ENCODE measurements at places on chromosomes 1 and 21. TPM values are rescaled to one million over a fixed set of nuclear protein-coding genes. Genes with fewer than 3 reads are reported as not detected.
A peak's percentile ranks its signal among the peaks of the same experiment; 100 is the strongest.

- DNase-seq: no peak
Observed at GRCh38 chr1:99407018-99407417, 142.7 kb downstream of the PLPPR4 start.

DNA sequence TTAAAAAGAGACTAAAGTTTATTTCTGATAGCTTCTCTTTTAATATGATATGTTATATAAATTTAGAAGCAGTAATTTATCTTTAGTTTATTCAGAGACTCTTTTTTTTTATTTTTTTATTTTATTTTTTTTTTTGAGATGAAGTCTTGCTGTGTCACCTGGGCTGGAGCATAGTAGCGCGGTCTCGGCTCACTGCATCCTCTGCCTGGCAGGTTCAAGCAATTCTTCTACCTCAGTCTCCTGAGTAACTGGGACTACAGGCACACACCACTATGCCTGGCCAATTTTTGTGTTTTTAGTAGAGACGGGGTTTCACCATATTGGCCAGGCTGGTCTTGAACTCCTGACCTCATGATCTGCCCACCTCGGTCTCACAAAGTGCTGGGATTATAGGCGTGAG lies 89.6 kb downstream of the DISP1 start:
- no peak for DNase-seq

Gene LIN28A
- not detected for total RNA-seq

DNA sequence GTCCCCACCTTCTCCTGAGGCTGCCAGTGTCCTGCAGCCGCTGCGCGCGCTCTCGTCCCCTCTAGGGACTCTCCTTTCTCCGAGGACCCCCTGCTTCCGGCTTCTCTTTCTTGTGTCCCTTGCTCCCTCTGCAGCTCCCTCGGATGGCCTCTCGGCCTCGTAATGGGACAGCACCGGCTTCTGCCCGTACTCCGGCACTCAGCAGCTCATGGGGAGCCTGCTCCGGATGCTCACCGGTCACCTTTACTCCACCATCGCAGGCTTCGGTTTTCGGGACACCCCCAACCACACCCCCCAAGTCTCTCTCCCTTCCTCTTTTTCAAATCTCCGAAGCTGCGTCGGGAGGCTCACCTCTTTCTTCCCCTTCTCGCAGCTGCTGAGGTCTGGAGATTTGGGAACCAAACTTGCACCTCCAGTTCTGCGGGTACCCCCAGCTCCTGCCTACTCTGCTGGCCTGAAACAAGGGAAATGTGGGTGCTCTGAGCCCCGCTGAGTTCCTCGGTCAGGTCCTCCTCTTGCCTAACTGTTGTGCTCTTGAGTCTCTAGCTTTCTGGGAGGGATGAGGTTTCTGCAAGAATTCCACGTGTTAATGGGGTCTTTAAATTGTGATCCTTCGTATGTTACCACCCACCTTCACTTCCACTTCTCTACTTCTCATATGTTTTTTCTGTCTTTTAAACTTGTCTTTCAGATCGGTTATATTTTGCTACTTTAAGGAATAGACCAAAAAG lies 930 bp downstream of the CDC14A start:
- no peak for DNase-seq

Gene LRRC39
- total RNA-seq: 0.95 TPM

DNA sequence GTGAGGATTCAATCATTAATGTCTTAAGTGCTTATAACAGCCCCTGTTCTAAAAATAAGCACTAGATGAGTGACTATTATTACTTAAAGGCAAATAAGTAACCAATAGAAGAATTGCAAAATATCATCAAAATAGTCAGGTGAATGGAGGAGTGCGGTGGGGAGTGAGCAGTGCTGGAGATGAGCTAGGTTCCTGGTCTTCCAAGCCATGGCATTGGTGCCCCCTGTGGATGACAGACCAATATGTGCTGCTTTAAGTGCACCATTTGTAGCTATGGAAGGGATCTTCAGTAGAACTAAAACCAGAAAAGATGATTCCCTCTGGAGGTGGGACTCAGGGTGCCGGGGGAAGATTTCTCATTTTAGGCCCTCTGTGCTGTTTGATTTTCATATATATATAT lies 46.1 kb upstream of the SLC30A1 start:
- DNase-seq: peak; percentile 65

GRCh38 chr1:154609398-154610380 lies 1.7 kb upstream of the ADAR start:
- DNase-seq: no peak

DNA sequence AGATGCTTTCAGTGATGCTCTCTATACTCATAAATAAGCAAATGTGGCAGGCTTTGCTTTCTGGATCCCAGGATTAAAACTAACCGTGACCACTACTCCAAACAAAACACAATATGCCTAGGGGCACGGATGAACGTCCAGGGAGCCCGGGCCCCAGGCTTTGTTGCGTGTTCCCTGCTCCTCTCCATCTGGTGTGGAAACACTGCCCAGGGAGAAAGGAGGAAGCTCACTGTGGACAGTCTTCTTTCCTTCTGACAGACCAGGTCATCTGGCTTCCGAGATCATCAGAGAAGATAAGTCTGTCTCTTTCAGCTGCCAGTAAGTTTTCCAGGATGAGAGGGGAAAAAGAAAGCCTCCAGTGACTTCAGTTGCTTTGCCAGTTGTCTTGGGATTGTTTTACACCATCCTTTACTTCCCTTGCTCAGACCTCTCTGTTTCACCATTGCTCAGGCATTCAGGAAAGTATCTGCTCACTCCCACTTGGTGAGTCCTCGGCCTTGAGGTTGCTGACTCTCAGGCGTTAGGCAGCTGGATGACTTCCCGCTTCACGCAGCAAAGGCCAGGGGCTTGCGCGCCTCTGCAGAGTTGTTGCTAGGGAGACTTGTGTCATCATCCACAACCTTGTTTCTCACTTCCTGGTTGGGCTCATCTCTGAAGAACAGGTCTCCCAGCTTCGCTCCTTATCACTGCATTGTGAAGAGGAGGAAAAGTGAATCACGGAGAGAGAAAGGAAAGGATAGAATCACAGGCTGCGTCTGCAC lies 20.6 kb upstream of the PGD start:
- peak; percentile 69 for DNase-seq

- no peak for DNase-seq
Observed at GRCh38 chr21:22225299-22225698, 1227.1 kb downstream of the NCAM2 start.

DNA sequence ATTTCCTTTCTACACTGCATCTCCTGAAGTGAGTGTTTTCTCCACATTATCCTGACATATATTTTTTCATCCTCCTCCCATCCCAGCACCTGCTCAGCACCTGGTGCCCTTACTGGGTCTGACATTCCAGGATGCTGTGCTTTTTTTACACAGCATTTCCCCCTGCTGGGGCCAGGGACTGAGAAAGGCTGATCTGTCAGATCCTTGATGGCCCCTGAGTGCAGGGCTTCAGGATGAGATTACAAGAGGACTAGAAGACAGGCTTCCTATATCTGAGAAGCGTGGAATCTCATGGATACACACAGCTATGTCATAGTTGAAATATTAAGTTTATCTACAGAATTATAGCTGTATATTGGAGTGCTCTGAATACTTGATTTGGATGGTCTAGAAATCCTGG lies 24.4 kb downstream of the RCAN1 start:
- DNase-seq: no peak

Gene MTX1
- total RNA-seq: 28.9 TPM

- DNase-seq: no peak
Observed at GRCh38 chr1:233394860-233395717, 67.6 kb downstream of the MAP3K21 start.

DNA sequence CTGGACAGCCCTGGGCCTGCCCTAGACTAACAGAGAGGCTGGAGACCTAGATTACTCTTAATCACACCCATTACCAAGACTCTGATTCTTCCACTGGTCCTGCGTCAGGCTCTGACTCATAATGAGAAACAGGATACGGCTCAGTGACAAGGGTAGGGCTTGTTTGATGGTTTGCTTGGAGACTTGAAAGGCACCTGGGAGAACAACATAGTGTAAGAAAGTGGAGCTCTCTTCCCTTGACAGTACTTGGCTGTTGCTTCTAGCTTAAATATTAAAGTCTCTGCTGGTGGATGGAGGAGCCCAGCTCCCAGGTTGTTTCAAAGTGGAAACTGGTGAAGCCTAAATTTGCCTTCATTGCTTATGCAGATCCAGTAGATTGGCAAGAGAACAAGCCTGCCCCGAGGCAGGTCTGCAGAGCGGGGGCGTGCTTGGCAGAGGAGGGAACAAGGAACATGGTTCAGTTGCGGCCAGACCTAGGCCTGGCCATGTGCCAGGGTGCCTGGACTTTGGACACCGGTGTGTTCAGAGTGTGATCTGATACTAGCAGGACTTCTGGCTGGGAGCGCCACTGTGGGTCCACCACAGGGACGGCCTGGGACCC lies 480.6 kb downstream of the CAMTA1 start:
- DNase-seq: no peak

DNA sequence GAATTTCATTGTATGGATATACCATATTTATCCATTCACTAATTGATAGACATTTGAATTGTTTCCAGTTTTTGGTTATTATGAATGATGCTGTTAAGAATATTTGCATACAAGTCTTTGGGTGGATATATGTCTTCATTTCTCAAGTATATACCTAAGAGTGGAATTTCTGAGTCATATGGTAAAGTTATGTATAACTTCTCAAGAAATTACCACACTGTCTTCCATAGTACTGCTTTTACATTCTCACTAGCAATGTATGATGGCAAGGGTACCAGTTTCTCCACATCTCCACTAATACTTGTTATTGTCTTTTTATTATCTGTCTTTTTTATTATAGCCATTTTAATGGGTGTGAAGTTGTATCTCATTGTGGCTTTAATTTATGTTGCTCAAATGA lies 74.6 kb upstream of the TENT5C start:
- no peak for DNase-seq

Gene RGS4
- 6.8 TPM for total RNA-seq

DNA sequence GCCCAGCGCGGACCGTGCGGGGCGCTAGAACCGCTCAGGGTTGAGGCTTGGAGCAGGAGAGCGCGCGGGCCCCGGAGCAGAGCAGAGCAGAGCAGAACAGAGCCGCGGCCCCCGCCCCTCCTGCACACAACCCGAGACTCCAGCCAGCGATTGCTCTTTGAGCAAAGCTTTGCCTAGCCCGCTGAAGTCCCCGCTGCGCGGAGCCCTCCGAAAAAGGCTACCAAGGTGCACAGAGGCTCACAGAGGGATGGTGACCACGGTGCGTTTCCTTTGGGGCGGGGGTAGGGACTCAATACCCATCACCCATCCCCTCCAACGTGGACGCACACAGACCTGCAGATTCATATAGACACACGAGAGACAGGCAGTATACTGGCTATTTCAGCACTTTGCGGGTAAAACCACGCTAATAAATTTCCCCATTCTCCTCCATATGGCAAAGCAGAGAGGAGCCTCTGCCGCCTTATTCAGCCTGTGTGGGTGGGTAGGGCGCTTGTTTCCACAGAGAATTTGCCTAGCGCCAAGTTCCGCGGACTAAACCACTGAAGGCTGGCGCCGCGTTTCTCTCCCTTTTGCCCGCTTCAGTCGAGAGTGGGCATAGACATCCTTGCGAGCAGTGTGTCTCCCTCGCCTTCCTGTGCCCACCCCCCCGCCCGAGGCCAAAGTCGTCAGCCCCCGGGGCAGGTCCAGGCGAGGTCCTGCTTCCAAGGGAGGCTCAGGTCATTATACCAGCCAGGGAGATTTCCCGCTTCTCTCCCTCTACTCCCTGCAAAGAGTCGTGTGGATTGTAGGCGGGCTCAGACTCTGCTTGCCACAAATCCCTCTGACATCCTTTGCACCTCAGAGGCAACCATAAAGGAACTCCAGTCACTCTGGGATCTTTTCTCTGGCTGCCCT lies 8.5 kb downstream of the HLX start:
- no peak for DNase-seq

DNA sequence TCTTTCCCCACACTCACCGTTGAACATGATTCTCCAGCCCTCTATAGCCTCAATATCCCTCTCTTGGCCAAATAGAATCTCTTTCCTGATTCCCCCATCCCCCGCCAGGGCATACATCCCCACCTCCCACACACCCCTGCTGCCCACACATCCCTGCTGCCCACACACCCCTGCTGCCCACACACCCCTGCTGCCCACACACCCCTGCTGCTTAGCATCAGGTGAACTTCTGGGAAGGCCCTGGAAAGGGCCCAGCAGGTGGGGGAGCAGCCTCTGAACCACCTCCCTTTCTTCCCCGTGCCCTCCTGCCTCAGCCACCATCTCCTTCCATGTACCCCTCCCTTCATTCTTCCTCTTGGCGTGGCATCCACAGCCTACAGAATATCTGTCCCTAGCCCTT lies 15.9 kb upstream of the IFNLR1 start:
- DNase-seq: no peak

Gene PLPPR5
- 0.16 TPM for total RNA-seq

DNA sequence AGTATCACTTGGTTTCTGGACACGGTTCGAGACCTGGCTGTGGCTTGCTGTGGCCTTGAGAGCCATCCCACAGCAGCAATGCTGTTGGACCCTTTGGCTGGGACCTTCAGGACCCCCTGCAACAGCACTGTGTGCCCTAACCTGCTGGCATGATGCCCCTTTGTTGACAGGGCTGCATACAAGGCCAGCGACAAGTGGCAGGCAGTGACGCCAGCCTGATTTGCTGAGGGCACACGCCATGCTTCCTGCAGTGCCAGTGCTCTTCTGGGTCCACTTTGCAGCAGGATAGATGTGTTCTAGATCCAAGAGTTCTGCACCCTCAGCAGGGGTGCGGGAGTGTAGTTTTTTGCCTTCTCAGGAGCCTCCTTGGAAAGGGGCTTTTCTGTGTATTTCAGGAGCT lies 32.8 kb downstream of the COQ8A start:
- DNase-seq: peak; percentile 71

DNA sequence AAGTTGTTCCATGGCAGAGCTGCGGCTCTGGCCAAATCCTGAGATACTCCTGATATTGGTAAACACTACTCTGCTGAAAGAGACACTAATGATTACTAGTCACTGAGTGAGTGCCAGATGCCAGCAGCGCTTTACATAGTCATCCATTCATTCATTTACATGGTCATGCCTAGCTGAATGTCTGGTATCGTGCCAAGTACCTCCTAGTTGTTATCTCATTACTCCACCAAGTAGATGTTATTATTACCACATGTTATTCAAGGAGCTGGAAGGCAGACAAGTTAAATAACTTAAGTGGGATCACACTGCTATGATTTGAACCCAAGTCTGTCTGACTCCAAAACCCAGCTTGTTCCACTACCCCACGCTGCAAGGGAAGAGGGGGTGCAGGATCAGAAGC lies 4.7 kb downstream of the OLFML2B start:
- no peak for DNase-seq

DNA sequence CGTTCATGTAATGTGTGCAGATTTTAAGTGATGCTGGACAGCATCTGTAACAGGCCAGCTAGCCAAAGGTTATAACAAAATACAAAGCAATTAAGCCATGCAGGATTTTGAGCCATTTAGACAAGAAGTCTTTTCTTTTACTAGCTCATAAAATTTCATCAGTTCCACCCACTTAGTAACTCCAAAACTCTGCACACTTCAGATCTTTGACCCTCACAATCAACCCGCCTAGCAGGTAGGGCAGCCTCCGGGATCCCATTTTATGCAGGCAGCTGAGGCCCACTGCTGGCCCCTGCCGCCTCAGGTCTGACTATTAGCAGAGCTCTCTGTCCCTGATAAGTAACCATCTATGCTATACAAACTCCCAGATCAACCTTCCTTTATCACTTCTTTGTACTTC lies 9.2 kb downstream of the LBR start:
- DNase-seq: no peak

Gene NRDC
- 78.0 TPM for total RNA-seq

GRCh38 chr1:223771814-223772770 lies 59.8 kb downstream of the CAPN2 start:
- peak; percentile 25 for DNase-seq

Measured in sigmoid colon (tissue), 7 donors.